ENCODE measurements at places on chromosomes 1 and 21. TPM values are rescaled to one million over a fixed set of nuclear protein-coding genes. Genes with fewer than 3 reads are reported as not detected.

DNA sequence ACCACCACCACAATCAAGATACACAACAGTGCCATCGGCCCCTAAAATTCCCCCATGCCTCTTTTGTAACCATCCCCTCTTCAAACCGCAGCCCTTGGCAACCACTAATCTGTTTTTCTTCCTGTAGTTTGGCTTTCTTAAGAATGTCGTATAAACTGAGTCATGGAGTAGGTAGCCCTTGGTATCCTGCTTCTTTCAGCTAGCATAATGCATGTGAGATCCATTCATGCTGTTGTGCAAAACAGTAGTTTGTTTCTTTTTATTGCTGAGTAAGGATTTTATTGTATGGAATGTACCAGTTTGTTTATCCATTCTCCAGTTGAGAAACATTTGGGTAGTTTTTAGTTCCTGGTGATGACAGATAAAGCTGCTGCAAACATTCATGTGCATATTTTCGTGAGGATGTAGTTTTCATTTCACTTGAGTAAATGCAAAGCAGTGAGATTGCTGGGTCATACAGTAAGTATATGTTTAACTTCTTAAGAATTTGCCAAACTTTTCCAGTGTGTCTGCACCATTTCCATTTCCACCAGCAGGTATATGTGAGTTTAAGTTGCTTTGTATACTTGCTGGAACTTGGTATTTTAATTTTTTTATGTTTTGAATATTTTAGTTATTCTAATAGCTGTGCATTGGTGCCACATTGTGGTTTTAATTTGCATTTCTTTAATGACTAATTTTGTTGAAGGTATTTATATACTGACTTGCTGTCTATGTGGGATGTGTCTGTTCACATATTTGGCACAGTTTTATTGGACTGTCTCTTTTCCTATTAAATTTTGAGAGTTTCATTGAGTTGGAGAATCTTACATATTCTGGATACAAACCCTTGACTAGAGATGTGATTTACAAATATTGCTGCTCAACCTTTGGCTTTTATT, 148.4 kb upstream of the MAP1LC3C start:
- no peak overlapping the region for H3K4me3 ChIP-seq
- H3K27me3 ChIP-seq = no peaks in the 10 kb centered on the region
- H3K36me3 ChIP-seq = no peaks in the 10 kb centered on the region

- H3K36me3 ChIP-seq = peaks cover 3% of the 10 kb centered on the region
- H3K27me3 ChIP-seq = no peaks in the 10 kb centered on the region
- peaks cover 5% of the 10 kb centered on the region for H3K4me1 ChIP-seq
These were observed 9.3 kb downstream of the PCSK9 start for GRCh38 chr1:55048453-55049270.

- no peak overlapping the region for H3K4me3 ChIP-seq
- peaks cover 57% of the 10 kb centered on the region for H3K27me3 ChIP-seq
- H3K36me3 ChIP-seq = no peaks in the 10 kb centered on the region
- H3K4me1 ChIP-seq = no peaks in the 10 kb centered on the region
These were observed 5.5 kb downstream of the FBXO2 start for GRCh38 chr1:11648732-11649158.

OVAAL gene
- not detected for total RNA-seq

- peaks cover 19% of the 10 kb centered on the region for H3K36me3 ChIP-seq
- H3K27me3 ChIP-seq = no peaks in the 10 kb centered on the region
- H3K27ac ChIP-seq = no peak overlapping the region
- DNase-seq = no peak
- H3K4me3 ChIP-seq = no peak overlapping the region
These were observed 44.7 kb downstream of the PTGFRN start for GRCh38 chr1:116954440-116954839.

- no peaks in the 10 kb centered on the region for H3K36me3 ChIP-seq
- no peak overlapping the region for H3K4me3 ChIP-seq
- peaks cover 79% of the 10 kb centered on the region for H3K27me3 ChIP-seq
- no peaks in the 10 kb centered on the region for H3K4me1 ChIP-seq
- DNase-seq = no peak
These were observed 39.9 kb downstream of the IL6R start for GRCh38 chr1:154445040-154445472.

DNA sequence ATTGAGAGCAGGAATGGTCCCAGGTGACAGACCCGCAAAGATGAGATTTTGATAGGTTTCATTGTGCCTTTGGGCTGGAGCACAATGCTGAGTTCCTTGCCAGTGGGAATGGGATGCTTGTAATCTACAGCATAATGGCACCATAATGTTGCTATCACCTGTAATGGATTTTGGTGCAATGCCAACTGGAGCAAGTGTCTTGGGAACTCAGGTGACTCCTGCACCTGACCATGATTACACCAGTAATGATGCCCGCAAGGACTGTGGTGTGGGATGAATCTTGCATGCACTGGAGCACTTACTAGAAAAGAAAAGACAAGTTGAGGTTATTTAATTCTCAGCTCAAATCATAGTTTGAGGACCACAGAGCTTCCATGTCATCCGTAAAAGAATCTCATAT, 96.7 kb downstream of the PTPRU start:
- no peak overlapping the region for H3K4me3 ChIP-seq
- no peaks in the 10 kb centered on the region for H3K27me3 ChIP-seq
- H3K4me1 ChIP-seq = peaks cover 2% of the 10 kb centered on the region
- no peak for DNase-seq

- no peak for DNase-seq
- no peaks in the 10 kb centered on the region for H3K4me1 ChIP-seq
- no peaks in the 10 kb centered on the region for H3K27me3 ChIP-seq
- H3K4me3 ChIP-seq = no peak overlapping the region
- H3K27ac ChIP-seq = no peak overlapping the region
These were observed 152.4 kb downstream of the GABPA start for GRCh38 chr21:25887166-25887565.

PEAR1 gene
- total RNA-seq = 0.81 TPM

ZFP69 gene
- total RNA-seq = 6.3 TPM

FCRL2 gene
- not detected for total RNA-seq

GBP4 gene
- total RNA-seq = 0.63 TPM

GRCh38 chr1:112614460-112615065, 4.4 kb downstream of the ST7L start:
- H3K4me1 ChIP-seq = no peaks in the 10 kb centered on the region
- DNase-seq = peak; percentile 61
- H3K27me3 ChIP-seq = no peaks in the 10 kb centered on the region
- peaks cover 59% of the 10 kb centered on the region for H3K36me3 ChIP-seq
- H3K4me3 ChIP-seq = no peak overlapping the region

DNA sequence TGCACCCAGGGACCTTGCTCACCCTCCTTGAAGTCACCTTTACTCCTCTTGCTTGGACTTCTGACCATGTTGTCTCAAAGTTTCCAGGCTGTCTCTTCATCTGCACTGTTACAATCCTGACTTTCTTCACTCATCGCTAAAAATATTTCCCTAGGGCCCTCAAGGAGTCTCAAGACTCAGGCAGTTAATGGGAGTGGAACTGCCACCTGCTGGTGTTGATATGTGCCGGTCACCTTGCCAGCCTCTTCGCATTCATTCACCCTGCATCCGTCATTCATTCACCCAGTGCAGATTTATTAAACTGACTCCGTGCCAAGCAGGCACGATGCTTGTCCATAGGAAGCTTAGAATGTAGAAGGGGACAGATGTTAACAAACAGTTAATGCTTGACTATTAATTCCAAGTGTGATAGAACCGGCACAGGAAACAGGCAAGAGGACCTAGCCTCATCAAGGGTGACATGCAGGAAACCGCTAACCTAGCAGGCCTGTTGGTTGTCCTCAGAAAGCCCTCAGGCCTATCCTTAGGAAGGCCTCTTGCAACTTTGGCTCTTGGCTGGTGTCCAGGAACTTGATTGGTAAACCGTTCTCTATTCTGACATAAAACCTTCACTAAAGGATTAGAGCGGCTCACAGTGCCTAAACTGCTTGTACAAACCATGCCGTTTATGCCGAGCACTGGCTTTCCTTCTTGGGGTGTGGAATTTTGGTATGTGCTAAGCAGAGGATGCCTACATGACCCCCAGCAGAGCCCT, 342.2 kb downstream of the CAMTA1 start:
- no peaks in the 10 kb centered on the region for H3K27me3 ChIP-seq
- no peak for DNase-seq
- H3K4me1 ChIP-seq = no peaks in the 10 kb centered on the region
- H3K36me3 ChIP-seq = no peaks in the 10 kb centered on the region

SLC39A1 gene
- 154 TPM for total RNA-seq

- H3K4me3 ChIP-seq = no peak overlapping the region
- no peaks in the 10 kb centered on the region for H3K27me3 ChIP-seq
- H3K4me1 ChIP-seq = no peaks in the 10 kb centered on the region
- no peak overlapping the region for H3K27ac ChIP-seq
- H3K36me3 ChIP-seq = no peaks in the 10 kb centered on the region
- no peak for DNase-seq
These were observed 34.0 kb upstream of the ARHGAP29 start for GRCh38 chr1:94271373-94271772.

DNA sequence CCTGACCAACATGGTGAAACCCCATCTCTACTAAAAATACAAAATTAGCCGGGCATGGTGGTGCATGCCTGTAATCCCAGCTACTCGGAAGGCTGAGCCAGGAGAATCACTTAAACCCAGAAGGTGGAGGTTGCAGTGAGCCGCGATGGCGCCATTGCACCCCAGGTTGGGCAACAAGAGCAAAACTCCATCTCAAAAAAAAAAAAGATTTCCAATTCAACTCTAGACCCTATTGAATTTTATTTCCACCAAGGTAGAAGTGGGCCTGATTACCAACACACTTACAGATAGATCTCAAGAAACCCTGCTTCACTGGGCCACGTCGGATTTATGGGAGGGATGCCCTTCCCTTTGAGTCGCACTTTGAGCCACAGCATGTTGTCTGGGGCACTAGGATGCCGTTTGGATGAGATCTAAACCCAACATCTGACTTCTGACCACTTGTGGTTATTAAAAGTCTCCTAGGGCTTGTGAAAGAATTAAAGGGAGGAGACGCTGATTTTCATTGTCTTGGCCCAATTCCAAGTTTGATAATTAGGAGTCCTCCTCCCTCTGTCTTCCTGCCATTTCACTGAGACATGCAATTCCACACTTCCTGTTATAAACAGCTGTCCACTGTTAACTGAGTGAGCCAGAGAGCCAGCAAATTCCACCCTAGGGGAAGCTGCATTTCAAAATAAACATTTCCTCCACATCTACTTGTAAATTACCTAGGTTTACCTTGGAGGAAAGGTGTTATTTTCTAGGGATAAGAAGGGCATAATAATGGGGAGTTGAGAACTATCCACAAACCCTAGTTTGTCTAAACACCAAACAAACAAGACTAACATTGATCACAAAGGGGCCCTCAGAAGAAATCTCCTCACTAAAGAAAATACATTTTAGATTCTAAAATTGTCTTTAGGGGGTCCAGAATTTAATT, 5.2 kb upstream of the RERE start:
- H3K4me3 ChIP-seq = no peak overlapping the region
- DNase-seq = peak; percentile 54
- H3K27ac ChIP-seq = no peak overlapping the region

DNA sequence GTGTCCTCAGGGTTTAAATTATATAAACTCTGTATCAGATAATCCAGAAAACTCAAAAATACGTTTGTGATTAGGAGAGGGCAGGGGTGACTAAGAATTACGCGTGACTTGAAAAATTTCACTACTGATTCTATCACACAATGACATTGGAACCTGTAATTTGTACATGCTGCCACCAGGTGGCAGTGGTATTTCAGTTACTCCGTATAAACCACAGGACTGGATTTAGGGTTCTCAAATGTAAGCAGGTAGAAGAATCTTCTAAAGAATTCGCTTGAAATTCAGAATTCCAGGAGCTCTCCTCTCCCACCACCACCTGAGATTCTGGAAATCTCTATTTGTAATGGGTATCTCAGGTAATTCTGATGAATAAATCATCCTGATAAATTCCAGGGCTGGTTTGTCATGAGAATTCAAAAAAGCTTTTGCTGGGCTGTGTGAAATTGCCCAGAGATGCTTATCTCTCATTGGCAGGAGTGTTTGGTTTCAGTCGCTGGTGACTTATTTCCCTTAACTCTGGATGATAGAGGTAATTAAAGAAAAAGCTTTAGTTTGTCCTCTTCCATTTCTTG, 1.7 kb upstream of the KRTAP7-1 start:
- no peak overlapping the region for H3K27ac ChIP-seq
- no peak overlapping the region for H3K4me3 ChIP-seq
- no peaks in the 10 kb centered on the region for H3K36me3 ChIP-seq

TAS1R1 gene
- 0.51 TPM for total RNA-seq

DNA sequence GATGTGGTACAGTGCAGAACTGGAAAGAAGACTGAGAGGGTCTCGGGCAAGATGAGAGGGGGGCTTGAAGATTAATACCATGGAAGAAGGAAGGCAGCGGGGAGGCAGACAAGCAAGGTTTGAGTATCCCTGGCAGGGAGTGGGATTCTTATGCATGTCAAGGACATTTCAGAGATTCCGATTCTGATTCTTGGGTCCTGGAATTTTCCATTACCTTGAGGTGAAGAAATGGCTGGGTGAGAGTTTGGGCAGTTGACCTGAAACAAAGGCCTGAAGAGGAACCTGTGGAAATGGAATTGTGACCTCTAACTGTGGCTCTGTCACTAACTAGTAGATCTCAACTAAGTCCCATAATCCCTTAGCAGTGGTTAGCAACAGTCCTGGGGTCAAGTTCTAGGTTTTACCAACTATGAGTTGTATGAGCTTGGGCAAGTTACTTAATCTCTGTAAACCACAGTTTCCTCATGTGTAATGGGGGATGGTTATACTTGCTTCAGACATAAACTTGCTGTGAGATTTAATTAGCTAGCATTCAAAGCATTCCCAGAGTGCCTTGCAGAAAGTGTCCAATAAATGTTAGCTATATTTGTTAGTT, 8.6 kb upstream of the ACTN2 start:
- no peak overlapping the region for H3K27ac ChIP-seq
- DNase-seq = no peak
- H3K36me3 ChIP-seq = no peaks in the 10 kb centered on the region
- H3K4me1 ChIP-seq = no peaks in the 10 kb centered on the region

DNA sequence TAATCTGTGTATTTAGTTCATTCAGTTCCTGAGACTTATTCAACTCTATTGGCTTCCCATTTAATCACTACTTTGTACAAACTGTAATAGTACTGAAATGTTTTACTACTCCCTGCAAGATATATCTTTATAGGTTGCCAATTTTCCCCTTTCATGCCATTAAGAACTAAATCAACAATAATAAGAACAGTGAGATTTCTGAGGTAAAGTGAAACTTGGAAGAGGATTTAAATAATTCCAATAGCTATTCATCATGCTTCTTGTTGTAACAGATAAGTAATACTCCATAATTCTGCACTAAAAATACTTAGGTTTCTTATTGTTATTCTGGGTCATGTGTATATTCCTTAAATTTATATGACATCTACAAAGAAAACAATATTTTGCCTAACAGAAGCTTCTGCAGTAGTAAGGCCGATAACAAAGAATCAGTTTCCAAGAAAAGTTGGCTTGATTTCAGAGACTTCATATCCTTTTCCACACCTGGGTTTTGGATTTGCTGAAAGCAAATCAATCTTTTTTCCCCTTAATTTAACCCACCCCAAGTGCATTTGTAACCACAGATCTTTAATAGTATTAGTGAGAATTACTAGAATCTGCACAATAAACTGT, 258.3 kb downstream of the FAF1 start:
- DNase-seq = no peak
- H3K36me3 ChIP-seq = no peaks in the 10 kb centered on the region

Data from endodermal cell (in vitro differentiated cells).